Aortic smooth muscle cell (primary cell): ENCODE measurements at places on chromosomes 4 and X. TPM values are rescaled to one million over a fixed set of nuclear protein-coding genes. Genes with fewer than 3 reads are reported as not detected.

Gene FHL1
- 168 and 339 TPM in 2 replicates for total RNA-seq

Gene CEP44
- 17.2 and 21.5 TPM in 2 replicates for total RNA-seq

Gene PAK3
- 2.1 and 2.6 TPM in 2 replicates for total RNA-seq

Gene CA5B
- total RNA-seq = 20.6 and 23.1 TPM in 2 replicates

Gene SMIM20
- 23.5 and 26.9 TPM in 2 replicates for total RNA-seq

Gene FAT4
- 7.0 and 29.0 TPM in 2 replicates for total RNA-seq

Gene RS1
- total RNA-seq = not detected in 2 replicates

Gene RBM47
- total RNA-seq = 0.25 and 0.40 TPM in 2 replicates

Gene FAM9B
- total RNA-seq = not detected in 2 replicates

Gene LDB2
- 81.2 and 83.4 TPM in 2 replicates for total RNA-seq

Gene CDS1
- 0.13 and 0.25 TPM in 2 replicates for total RNA-seq

Gene NHS
- 6.8 and 7.5 TPM in 2 replicates for total RNA-seq

Gene RHOXF1
- total RNA-seq = not detected in 2 replicates

Gene SLC10A7
- total RNA-seq = 8.3 and 10.1 TPM in 2 replicates

Gene EFHC2
- 0.13 and 0.37 TPM in 2 replicates for total RNA-seq

Gene TMEM35A
- total RNA-seq = 7.1 and 12.0 TPM in 2 replicates

Gene PCYT1B
- 0.12 and 0.40 TPM in 2 replicates for total RNA-seq

Gene ELOVL6
- 12.7 and 12.8 TPM in 2 replicates for total RNA-seq

Gene GC
- total RNA-seq = not detected in 2 replicates

Gene BEND2
- not detected in 2 replicates for total RNA-seq

Gene RHOH
- total RNA-seq = not detected in 2 replicates

Gene F8A2
- total RNA-seq = not detected in 2 replicates

Gene ABCG2
- 1.7 and 1.8 TPM in 2 replicates for total RNA-seq
